ENCODE measurements at places on chromosomes 3 and 15.

DNA sequence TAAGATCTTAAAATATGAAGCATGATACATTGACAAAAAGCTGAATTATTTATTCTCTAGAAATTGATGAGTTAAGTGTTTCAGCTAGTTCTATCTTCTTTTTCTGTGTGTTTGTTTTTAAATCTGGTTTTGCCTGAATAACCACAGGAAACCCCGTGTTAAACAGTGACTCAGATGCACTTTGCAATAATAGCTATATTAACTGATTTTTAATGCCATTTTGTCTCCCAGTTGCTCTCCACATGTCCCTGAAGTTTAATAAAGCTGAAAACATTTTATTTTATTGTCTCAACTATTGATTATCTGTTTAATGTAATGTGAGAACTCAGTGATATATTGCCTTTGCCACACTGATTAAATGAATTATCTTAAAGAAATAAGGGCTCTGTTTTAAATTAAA lies 42.8 kb upstream of the ROBO1 start:
- DNase-seq = no peak

GRCh38 chr3:31978553-31978952 lies 2.5 kb downstream of the OSBPL10 start:
- DNase-seq = no peak

- peak; percentile 12 for DNase-seq
Measured at GRCh38 chr3:126197854-126198584, 17.6 kb upstream of the ALDH1L1 start.

- no peak for DNase-seq
Measured at GRCh38 chr3:113954091-113954685, 6.4 kb downstream of the ZDHHC23 start.

DNA sequence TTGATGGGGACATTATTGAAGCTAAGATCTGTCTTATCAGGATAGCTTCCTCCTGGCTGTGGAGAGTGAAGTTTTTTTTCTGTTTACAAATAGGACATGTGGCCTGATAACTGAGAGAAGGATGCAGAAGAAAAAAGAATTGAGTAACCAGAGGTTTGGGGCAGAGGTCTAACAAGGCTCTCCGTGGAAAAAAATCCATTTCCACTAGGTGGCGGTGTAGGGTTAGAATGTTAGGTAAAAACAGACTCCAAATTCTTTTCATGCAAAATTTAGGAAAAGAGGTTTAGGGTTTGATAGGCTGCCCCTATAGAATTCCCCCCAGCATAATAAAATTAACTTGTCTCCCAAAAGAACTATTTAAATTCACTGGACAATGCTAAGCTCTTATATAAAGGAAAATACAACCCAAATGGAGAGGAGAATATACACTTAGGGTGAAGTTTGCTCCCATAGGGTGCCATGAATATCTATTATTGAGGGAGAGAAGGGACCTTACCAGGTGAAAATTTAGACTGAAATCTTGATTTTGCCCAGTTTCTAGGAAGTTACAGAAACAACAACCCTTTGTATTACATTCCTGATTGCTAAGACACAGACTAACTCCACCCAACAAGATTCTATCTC lies 1560.4 kb downstream of the OTOL1 start:
- no peak for DNase-seq

DNA sequence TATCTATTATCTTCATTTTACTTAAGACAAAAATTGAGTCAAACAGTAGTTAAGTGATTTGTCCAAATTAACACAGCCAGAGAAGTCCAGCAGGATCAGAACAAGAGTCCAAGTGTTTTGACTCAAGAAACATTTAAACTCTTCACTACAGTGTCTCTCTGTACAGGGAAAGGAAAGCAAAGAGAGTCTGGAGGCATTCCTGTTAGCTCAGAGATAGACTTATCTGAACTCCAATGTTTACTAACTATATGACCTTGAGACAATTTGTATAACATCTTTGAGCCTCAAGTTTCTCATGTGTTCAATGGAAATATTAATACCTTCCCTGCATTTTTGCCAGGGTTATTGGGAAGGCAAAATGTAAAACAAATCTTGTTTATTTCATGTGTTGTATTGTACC lies 849.1 kb downstream of the DIPK2A start:
- no peak for DNase-seq

DNA sequence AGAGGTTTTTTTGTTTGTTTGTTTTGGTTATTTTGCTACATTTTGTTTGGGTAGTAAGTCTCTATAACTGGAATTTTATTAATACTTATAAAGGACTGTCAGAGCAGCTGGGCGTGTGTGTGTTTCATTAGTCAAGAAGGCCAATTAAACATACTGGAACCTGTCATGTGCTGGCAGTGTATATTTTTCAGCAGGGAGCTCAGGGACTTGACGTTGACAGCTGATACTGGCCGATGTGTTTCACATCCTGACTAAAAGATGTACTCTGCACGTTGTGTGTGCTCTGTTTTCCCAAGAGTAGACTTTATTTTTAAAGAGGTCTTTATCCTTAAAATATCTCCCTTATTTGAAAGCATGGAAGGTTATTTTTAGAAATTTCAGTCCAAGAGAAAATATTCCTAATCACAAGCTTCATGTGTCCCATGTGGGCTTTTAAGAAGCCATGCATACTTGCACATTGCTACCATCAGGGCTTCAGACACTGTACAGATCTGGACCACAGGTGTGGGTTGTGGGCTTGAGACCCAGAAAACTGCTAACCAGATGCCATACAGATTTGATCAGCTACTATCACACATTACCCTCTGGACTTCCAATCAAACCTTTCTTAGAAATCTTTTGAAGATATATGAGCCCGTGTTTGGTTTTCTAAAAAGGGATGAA lies 135.9 kb downstream of the FEZF2 start:
- DNase-seq = no peak

Data from activated CD4-positive, alpha-beta T cell treated with anti-CD3 and anti-CD28 coated beads for 4 hours (primary cell).